ENCODE measurements at places on chromosomes 1 and 21.

GRCh38 chr1:234827181-234827580 lies 217.2 kb upstream of the IRF2BP2 start:
- DNase-seq: no peak

DNA sequence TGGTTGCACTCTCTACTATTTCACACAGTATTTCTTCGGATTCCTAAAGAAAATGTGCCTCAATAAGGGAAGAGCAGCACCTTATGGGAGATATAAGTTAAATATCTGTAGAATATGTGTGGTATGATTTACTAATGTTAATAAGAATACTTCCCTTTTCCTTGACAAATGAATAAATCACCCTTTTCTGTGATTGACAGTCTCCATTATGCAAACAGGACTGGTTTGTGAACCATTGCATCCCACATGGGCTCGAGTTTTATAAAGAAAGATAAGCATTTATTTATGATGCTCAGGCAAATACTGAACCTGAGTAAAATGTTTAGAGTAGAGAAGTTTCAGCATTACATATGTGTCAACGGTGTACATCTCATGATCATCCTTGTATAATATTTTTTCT lies 587.7 kb upstream of the BRINP3 start:
- no peak for DNase-seq

DNA sequence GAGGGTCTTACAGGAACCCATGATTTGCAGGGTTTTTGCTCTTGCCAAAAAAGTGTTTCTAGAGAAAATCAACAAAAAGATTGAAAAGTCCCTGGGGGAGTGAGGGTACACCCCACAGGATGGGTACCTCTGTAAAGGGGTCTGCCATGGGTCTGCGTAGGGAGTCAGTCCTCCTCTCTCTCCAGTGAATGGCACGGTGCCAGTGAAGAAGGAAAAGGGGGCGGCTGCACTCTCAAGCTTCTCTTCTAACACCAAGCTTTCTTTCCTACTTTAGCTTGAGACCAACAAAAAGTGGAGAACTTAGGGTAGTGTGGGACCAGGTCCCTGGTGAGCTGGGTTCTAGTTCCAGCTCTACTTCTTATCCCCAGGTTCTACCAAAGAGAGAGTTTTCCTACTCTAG lies 87.4 kb downstream of the GLUL start:
- DNase-seq: no peak

DNA sequence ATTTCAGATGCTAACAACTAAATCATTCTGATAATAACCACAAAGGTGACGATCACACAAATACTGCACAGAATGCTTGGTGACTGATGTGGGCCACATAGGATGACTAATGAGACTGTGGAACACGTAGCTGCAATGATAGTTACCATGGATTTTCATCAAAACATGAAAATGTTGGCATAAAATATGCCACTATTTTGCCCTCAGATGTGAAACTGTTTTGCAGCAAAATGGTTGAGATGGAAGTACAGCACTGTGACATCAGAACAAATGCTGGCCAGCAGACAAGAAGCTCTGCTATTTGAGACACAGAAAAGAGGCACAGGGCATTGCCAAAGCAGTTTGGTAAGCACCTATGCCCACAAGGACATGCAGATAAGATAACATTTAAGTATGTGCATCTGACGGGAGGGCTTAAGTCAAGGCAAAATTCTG lies 83.8 kb downstream of the NIBAN1 start:
- peak; percentile 29 for DNase-seq

DNA sequence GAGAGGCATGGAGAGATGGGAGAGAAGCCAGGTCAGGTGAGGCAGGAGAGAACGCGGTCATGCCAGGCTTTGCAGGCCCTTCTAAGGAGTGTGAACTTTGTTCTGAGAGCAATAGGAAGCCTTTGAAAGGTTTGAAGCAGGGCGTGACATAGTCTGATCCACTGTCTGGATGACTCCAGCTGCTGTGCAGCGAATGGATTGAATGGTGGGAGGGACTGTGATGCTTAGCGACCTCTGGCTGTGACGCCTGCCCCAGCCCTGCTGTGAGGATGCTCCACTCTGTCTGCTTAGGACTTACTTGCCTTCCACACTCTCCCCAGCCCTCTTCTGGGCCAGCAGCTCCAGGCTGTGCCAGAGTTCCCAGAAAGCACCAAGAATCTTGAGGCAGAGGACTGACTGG lies 41.8 kb upstream of the POU3F1 start:
- no peak for DNase-seq

DNA sequence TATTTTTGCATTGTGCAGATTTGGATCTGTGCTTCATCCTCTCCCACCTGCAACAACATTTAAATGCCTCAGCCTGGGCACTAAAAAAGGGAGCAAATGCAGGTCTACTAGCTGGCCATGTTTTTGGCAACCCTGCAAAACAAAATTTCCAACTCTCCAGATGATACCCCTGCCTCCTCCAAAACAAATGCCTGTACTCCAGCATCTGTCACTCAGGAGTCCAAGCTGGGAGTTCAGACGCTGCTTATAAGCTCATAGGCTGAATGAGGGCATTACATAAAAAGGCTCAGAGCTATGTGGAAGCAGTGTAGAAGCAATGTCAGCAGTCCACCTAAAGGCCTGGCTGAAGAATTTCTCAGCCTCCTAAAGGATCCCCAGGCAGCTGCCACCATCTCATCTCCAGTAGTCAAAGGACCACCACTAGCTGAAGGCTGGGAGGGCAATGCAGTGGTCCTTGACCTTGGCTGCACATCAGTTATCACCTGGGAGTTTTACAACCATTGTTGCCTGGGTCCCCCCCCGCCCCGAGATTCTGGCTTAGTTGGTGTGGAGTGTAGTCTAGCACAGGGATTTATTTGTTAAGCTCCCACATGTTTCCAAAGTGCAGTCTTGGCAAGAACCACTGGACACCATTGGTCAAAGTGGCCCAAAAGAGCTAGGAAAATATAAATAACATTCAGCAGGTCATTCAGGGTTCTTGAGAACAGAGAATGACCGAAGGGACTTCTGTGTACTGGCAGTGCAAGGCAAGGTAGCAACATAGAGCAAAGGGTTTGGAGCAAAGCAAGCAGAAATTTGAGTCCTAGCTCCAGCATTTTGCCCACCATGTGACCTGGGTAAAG lies 57.2 kb downstream of the ITPKB start:
- no peak for DNase-seq

- no peak for DNase-seq
These were observed 287.1 kb upstream of the ADGRL4 start for GRCh38 chr1:79293611-79294010.

- DNase-seq: no peak
These were observed 43.0 kb downstream of the TMEM53 start for GRCh38 chr1:44631333-44631646.

GRCh38 chr1:243406424-243406823 lies 150.6 kb downstream of the SDCCAG8 start:
- DNase-seq: no peak

DNA sequence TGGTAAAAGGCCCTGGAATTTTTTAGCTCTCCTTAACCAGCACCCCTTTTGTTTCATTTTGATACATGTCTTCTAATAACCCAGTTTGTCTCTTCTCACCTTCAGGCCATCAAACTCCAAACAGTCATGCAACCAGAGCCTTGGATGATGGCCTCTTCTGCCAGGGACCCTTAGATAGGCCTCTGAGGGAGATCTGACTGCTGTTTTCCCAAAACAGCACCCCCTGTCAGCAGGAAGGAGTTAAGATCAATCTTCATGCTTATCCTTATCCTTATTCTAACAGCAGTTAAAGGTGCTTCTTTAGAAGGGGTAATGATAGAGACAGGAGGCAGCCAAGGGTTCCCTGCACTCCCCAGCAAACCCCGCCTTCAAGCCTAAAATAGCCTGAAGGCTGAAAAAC lies 49.5 kb upstream of the VANGL1 start:
- no peak for DNase-seq
